ENCODE measurements at places on chromosomes 2 and 18.

DNA sequence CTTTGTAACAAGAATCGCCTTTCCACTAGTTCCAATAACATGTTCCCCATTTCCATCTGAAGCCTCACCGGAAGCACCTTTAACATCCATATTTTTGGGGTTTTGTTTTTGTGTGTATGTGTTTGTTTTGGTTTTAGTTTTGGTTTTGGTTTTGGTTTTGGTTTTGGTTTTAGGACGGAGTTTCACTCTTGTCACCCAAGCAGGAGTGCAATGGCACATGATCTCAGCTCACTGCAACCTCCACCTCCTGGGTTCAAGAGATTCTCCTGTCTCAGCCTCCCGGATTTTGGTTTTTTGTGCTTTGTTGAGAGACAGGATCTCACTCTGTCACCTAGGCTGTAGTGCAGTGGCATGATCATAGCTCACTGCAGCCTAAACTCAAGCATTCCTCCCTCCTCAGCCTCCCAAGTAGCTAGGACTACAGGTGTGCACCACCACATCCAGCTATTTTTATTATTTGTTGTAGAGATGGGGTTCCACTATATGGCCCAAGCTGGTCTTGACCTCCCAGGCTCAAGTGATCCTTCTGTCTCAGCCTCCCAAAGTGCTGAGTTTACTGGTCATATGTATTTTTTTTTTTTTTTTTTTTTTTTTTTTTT lies 36.3 kb downstream of the TGOLN2 start:
- DNase-seq, result no peak

GRCh38 chr2:237324405-237324831 lies 89.5 kb downstream of the COL6A3 start:
- no peak for DNase-seq

GRCh38 chr2:194301946-194302345 lies 1355.1 kb upstream of the SLC39A10 start:
- no peak for DNase-seq

- DNase-seq, result no peak
Measured at GRCh38 chr2:17043173-17043572, 377.5 kb upstream of the CYRIA start.

GRCh38 chr2:76721226-76721625 lies 801.0 kb downstream of the LRRTM4 start:
- no peak for DNase-seq

GRCh38 chr2:96551605-96552314 lies 15.2 kb downstream of the ARID5A start:
- DNase-seq, result no peak

GRCh38 chr2:210544831-210545230 lies 11.6 kb upstream of the CPS1 start:
- no peak for DNase-seq

DNA sequence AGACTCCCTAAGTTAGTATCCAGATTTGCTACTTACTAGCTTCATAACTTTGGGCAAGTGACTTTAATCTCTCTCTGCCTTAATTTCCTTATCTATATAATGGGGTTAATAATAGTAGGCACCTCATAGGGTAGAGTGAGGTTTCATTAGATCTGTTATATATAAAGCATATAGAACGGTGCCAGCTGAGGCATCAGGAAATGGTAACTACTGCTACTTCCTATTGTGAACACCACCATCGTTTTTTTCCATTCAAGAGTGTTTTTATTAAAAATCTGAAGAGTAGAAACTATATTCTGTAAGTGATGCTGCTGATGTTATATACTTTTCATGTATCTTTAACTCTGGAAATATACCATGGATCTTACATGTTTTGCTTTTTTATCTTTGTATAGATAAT lies 44.3 kb downstream of the MALT1 start:
- no peak for DNase-seq

- DNase-seq, result no peak
Measured at GRCh38 chr2:230939691-230940470, 14.8 kb upstream of the GPR55 start.

GRCh38 chr18:25145731-25146511 lies 206.0 kb downstream of the ZNF521 start:
- DNase-seq, result no peak

DNA sequence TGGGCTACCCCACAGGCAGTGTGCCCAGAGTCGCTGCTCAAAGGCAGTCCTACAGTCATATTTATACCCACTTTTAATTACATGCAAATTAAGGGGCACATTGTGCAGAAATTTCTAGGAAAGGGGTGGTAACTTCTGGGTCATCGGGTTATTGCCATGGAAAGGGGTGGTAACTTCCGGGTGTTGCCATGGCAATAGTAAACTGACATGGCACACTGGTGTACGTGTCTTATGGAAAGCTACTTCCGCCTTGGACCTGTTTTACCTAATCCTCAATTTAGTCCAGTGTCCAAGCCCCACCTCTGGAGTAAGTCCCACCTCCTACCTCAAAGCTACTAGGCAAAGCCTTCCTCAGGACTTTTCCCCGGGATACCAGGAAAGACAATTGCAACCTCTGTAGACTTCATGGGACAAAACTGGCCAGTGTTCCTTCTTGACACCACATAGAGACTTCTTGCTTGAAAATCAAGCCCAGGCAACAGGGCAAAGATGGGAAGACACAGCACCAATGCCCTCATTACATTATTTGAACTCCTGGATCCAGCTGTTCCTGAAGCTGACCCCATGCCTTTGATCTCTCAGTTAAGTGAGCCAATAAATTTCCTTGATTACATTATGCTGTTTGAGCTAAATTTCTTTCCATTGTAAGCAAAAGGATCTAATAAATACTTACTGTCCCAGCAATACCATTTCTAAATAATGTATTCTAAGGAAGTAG lies 63.3 kb upstream of the AGAP1 start:
- no peak for DNase-seq

- DNase-seq, result no peak
Measured at GRCh38 chr2:3759761-3760160, 56.4 kb downstream of the DCDC2C start.

GRCh38 chr2:25586726-25587144 lies 86.6 kb downstream of the DTNB start:
- no peak for DNase-seq

GRCh38 chr2:181807526-181807925 lies 84.0 kb upstream of the ITPRID2 start:
- DNase-seq, result no peak

DNA sequence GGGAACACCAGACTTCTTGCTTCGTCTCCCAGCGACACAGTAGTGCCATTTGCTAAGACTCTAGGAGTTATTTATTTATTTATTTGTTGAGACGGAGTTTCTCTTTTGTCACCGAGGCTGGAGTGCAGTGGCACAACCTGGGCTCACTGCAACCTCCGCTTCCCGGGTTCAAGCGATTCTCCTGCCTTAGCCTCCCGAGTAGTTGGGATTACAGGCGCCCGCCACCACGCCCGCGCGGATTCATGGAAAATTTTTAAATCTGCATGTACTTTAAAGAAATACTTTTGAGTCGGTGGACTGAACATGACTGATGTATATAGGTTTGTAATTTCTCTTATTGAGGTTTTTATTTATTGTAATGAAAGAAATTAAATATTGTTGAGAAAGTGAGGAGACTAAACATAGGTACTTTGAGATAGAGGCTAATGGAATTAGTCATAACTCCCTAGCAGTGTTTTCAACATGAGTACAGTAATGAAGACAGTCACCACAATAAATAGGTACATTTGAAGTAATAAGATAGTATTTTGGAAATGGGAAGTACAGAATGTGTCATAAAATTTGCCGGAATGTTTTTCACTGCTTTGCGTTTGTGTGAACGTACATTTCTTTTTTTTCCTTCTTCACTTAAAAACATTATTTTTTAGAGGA lies 983 bp downstream of the MTX2 start:
- no peak for DNase-seq

DNA sequence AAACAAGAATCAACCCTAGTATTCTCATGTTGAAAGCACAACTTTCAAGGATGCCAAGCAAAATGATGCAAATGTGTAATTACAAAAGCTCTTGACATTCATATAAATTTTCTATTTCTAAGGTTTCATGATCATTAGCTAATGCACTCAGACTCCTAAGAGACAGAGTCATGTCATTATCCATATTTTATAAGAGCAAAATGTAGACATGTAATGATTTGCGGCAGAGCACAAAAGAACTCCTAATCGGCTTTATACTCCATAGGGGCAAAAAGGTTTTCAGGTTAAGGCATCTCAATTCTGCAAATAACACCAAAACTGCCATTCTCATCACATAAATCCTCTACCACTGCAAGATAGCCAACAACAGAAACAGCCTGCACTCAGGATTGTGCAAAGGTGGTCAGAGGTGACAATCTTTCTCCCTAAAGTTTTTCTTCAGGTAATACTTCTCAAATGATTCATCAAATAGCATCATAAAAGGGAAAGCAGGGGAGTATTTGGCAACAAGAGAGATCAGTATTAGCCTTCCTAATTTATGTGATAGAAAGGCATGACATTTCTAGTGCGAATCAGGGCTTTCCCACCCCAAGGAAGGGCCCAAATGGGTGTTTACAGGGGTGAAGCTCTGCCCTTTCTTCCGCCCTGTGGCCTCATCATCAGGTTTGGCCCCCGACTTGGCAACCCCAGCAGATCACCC lies 64.7 kb downstream of the STK39 start:
- DNase-seq, result no peak

DNA sequence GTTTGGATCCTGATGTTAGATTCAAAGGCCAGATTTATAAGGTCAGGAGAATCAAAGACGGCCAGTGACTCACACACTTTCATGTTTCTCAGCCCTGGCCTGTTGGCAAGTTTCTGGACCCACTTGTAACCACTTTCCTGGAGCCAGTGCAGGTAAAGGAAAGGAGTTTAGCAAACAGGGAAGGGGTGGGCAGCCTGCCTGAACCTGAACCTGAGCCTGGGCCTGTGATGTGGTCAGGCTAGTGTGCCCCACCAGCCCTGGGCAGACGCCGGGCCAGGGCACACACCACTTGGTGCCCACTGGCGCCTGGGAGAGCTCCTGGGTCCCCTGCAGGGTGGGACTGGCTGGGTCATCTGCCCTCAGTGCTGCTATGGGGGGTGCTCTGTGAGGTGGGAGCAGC lies 100.5 kb upstream of the SPRED2 start:
- no peak for DNase-seq

DNA sequence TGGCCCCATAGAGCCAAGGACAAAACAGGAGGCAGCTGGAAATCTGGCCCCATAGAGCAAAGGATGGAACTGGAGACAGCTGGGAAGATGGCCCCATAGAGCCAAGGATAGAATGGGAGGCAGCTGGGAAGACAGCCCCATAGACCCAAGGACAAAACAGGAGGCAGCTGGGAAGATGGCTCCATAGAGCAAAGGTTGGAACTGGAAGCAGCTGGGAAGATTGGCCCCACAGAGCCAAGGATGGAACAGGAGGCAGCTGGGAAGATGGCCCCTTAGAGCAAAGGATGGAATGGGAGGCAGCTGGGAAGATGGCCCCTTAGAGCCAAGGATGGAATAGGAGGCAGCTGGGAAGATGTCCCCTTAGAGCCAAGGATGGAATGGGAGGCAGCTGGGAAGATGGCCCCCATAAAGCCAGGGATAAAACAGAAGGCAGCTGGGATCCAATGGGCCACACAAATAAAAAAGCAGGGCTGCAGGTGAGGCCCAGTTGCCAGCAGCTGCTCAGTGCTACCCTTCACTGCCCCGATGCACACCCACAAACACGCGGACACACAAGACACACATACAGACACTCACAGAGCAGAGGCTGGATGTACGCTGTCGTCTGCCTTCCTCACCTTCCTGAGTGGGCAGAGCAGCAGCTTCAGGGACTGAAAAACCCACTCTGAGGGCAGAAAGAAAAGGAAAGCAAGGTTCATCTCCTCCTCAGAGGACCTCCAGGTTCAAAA lies 505.4 kb upstream of the MYT1L start:
- DNase-seq, result no peak

DNA sequence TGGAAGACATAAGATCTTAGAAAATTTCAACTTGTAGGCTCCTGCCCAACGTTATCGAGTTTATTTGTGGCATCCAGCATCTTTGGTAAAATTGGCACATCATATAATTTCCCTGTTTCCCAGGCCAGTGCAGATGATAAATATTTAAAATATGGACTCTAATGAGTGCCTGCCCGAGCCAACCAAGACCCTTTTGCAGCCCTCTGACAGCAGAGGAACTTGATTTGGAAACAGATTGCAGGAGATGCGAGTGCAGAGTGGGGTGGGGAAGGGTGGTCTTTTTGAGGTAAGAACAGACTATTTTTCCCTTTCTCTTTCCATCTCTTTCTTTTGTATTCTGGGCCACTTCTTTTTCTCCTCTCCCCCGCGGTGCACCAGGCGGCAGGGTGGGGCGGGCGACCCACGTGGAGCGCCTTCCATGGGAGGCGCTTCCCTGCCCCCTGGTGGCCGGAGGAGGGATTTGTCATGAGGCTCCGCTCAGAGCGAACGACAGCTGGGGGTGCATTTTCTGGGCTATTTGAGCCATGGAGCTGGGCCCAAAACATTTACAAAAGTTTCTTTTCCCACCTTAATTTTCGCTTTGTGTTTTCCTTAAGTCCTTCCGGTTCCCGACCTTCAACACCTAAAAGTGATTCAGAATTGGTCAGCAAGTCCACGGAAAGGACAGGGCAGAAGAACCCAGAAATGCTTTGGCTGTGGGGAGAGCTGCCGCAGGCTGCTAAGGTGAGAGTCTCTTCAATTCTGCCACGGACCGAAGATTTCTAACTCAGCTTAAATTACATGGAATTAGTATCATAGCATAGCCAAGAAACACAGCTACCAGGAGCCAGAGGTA lies 32.7 kb downstream of the LPIN1 start:
- peak; percentile 86 for DNase-seq

GRCh38 chr2:187369471-187369870 lies 78.6 kb downstream of the CALCRL start:
- no peak for DNase-seq

DNA sequence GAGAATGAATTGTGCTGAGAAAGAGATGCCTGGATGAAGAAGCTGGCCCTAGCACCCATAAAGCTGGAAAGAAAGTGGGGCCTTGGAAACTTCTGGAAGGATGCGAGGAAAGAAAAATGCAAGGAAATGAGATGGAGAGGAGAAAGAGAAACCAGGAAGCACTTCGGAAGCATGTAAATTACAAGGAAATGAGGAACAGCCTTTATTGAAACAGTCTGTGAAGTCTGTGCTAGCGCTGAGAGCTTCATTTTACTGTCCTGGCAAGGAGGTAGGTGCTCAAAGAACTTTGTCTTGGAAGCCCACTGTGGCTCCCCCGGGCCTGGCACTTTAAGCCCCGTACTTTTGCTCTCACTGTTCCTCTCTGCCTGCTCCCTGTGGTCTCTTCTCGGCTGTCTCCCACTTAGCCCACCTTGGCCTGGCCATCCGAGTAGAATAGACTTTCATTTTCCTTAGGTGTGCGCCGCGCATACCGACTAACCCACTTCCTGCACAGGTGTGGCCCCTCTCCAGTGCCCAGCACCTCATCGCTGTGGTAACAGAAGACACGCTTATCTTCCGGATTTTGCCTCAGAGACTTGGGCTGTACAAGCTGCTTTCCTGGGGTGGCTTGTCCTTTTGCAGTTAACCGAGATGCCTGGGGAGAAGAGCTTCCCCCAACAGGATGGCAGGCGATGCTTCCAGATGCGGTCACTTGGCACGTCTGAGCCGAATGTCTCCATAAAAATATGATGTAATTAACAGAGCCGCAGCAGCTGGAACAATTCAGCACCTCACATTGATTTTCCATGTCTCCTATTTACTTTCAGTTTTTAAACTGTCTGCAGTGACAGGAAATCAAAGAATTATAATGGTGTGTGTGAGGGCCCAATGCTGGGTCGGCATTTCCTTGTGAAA lies 199.6 kb downstream of the HRH4 start:
- peak; percentile 0 for DNase-seq

All from stimulated activated CD4-positive, alpha-beta T cell treated with anti-CD3 and anti-CD28 coated beads, Interleukin-1b, Interleukin-23, amount 100 ng/mL, for 4 hours (primary cell).